ENCODE measurements at places on chromosomes 6 and 20.

GRCh38 chr6:62150048-62150663, 135.9 kb downstream of the KHDRBS2 start:
- DNase-seq: no peak

- no peak for DNase-seq
Measured at GRCh38 chr6:40627316-40627715, 40.2 kb upstream of the LRFN2 start.

DNA sequence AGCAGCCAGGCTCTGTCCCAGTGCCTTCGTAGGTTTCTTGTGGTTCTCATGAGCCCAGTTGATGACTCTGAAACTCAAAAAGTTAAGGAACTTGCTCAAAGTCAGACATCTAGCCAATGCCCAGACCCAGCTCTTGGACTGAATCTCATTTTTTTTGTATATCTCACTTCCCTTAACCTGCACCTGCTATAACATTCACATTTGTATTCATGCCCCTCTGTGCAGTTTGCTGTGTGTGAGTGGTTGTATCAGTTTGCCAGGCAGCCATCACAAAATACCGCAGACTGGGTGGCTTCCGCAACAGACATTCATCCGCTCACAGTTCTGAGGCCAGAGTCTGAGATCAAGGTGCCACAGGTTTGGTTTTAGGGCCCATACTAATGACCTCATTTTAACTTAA, 49.9 kb downstream of the IPCEF1 start:
- no peak for DNase-seq

GRCh38 chr6:44606504-44606903, 219.0 kb downstream of the CDC5L start:
- DNase-seq: no peak

GRCh38 chr6:167267921-167268401, 23.2 kb upstream of the UNC93A start:
- no peak for DNase-seq

DNA sequence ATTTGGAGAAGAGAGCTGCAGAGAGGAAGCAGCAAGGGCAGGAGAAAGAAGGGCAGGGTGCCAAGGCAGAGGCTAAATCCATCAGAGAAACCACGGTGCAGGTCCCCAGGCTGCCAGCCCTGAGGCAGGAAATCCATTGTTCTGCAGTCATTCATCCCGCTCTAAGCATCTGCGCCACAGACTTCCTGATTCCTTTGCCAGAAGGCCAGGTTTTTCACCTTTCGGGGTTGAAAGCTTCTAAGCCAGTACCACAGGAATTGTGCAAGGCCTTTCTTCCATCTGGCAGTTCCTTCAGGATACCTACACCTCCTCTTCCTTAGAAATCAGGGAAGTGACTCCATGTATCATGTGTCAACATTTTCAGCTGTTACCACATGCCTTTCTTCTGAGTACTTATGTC, 45.6 kb downstream of the ADGRF5 start:
- DNase-seq: peak; percentile 17

- DNase-seq: no peak
Measured at GRCh38 chr20:62133051-62133845, 9.9 kb downstream of the PSMA7 start.

- DNase-seq: no peak
Measured at GRCh38 chr20:50234288-50234687, 43.7 kb downstream of the CEBPB start.

DNA sequence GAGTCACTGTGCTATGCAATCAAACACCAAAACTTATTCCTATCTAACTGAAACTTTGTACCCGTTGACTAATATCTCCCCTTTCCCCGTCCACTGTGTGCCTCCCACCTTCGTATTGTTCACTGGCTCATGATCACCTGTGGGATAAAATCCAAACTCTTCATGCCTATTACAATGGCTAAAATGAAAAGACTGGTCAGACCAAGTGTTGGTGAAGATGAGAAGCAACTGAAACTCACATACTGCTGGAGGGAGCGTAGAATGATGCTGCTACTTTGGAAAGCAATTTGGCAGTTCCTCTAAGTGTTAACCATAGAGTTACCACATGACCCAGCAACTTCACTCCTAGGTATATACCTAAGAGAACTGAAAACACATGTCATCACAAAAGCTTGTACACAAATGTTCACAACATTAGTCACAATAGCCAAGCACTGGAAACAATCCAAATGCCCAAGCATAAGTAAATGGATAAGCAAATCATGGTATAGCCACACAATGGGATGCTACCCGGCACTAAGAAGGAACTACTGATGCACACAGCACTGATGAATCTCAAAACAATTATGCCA, 13.1 kb downstream of the RPS10 start:
- no peak for DNase-seq

- DNase-seq: no peak
Measured at GRCh38 chr6:142569676-142570075, 267.9 kb downstream of the ADGRG6 start.

GRCh38 chr6:14118091-14118439, 493 bp downstream of the CD83 start:
- peak; percentile 19 for DNase-seq
